ENCODE measurements at places on chromosomes 3 and 15. TPM values are rescaled to one million over a fixed set of nuclear protein-coding genes. Genes with fewer than 3 reads are reported as not detected.

GRCh38 chr15:61315471-61315870 is 86.4 kb upstream of the RORA start:
- no peak for DNase-seq

- DNase-seq: peak; percentile 56
These were observed 25.3 kb downstream of the ACSBG1 start for GRCh38 chr15:78208887-78209645.

DNA sequence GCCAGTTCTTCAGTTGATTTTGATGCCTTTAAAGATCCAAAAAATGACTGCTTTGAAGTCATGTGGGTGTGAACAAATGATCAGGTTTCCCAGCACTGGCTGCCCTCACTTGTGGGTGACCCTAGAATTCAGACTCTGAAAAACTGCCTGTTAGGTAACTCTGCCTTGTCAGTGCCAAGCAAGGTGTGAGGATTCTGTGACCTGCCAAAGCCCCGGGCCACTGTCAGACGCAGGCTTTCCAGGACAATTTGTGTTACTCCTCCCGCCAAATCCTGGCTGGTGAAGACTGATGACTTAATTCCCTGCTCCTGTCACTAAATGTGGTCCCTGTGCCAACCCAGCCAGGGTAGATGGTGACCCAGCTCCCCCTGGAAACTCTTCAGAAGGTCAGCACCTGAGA is 99.2 kb upstream of the PSMD6 start:
- no peak for DNase-seq

GRCh38 chr3:184368116-184368515 is 6.6 kb downstream of the POLR2H start:
- no peak for DNase-seq

NR1I2 gene
- total RNA-seq: not detected

CCDC39 gene
- 0.58 TPM for total RNA-seq

Data from sciatic nerve (tissue), 2 donors.